ENCODE measurements at places on chromosomes 3 and 15. TPM values are rescaled to one million over a fixed set of nuclear protein-coding genes. Genes with fewer than 3 reads are reported as not detected.

- H3K4me1 ChIP-seq: peaks cover 84% of the 10 kb centered on the region
- DNase-seq: peak; percentile 18
- H3K27me3 ChIP-seq: peaks cover 1% of the 10 kb centered on the region
- peak overlapping the region; percentile 82 for H3K27ac ChIP-seq
Observed at GRCh38 chr3:66497288-66497984, 3.4 kb downstream of the LRIG1 start.

DNA sequence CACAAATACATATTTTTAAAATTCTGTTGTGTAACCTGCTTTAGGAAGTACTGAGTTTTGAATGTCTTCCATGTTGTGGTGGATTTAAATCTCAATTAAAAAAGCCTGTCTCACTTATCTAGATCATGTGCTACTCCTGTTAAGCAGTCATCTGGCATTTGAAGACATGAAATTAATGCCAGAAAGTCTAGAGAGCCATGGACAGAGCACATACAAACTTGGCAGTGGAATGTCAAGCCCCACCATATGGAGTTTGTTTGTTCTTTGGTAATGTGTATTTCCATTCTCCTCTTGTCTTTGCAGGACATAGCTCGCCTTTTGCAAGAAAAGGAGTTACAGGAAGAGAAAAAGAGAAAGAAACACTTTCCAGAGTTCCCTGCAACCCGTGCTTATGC, 39.3 kb upstream of the UTS2B start:
- H3K27me3 ChIP-seq: no peaks in the 10 kb centered on the region
- no peak overlapping the region for H3K27ac ChIP-seq
- H3K4me1 ChIP-seq: peaks cover 4% of the 10 kb centered on the region
- no peak for DNase-seq
- H3K4me3 ChIP-seq: no peak overlapping the region

- H3K4me3 ChIP-seq: no peak overlapping the region
- no peaks in the 10 kb centered on the region for H3K36me3 ChIP-seq
- no peaks in the 10 kb centered on the region for H3K27me3 ChIP-seq
- no peak overlapping the region for H3K27ac ChIP-seq
Observed at GRCh38 chr3:27960133-27960532, 238.0 kb upstream of the EOMES start.

GRCh38 chr3:67614195-67614594, 40.2 kb downstream of the SUCLG2 start:
- no peaks in the 10 kb centered on the region for H3K27me3 ChIP-seq
- peaks cover 67% of the 10 kb centered on the region for H3K36me3 ChIP-seq
- no peak overlapping the region for H3K27ac ChIP-seq
- H3K4me3 ChIP-seq: no peak overlapping the region

DNA sequence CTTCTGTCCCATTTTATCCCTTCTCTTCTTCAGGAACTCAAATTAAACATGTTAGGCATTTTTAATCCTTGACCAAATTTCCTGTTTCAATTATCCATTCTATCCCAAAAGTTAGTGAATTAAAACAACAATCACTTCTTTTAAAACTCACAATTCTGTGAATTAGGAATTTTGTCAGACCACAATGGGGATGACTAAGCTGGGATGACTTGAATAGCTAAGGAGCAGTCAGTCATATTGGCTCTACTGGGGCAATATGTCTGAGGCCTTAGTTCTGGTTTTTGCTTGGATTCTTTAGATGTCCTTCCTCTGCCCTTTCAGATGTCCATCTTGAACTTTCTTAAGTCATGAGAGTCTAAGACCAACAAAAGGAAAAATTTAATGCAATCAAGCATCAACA, 178.2 kb upstream of the TGFBR2 start:
- H3K36me3 ChIP-seq: no peaks in the 10 kb centered on the region
- H3K4me1 ChIP-seq: no peaks in the 10 kb centered on the region
- no peaks in the 10 kb centered on the region for H3K27me3 ChIP-seq
- DNase-seq: no peak
- no peak overlapping the region for H3K4me3 ChIP-seq

The CPN2 gene
- total RNA-seq: not detected

The GP5 gene
- 1.3 TPM for total RNA-seq

GRCh38 chr3:22297436-22297835, 546.4 kb upstream of the ZNF385D start:
- no peaks in the 10 kb centered on the region for H3K4me1 ChIP-seq
- no peaks in the 10 kb centered on the region for H3K27me3 ChIP-seq
- no peak overlapping the region for H3K27ac ChIP-seq
- H3K4me3 ChIP-seq: no peak overlapping the region

The SEMA3F gene
- total RNA-seq: not detected

The SKIL gene
- 19.0 TPM for total RNA-seq

DNA sequence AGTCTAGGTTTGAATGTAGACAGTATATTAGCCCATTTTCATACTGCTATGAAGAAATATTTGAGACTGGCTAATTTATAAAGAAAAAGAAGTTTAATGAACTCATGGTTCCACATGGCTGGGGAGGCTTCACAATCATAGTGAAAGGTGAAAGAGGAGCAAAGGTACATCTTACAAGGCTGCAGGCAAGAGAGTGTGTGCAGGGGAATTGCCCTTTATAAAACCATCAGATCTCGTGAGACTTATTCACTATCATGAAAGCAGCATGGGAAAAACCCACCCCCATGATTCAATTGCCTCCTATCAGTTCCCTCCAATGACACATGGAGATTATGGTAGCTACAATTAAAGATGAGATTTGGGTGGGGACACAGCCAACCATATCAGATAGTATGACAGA, 440.1 kb upstream of the ARHGEF26 start:
- no peaks in the 10 kb centered on the region for H3K27me3 ChIP-seq
- no peak for DNase-seq
- no peak overlapping the region for H3K4me3 ChIP-seq
- H3K4me1 ChIP-seq: peaks cover 5% of the 10 kb centered on the region
- no peaks in the 10 kb centered on the region for H3K36me3 ChIP-seq

DNA sequence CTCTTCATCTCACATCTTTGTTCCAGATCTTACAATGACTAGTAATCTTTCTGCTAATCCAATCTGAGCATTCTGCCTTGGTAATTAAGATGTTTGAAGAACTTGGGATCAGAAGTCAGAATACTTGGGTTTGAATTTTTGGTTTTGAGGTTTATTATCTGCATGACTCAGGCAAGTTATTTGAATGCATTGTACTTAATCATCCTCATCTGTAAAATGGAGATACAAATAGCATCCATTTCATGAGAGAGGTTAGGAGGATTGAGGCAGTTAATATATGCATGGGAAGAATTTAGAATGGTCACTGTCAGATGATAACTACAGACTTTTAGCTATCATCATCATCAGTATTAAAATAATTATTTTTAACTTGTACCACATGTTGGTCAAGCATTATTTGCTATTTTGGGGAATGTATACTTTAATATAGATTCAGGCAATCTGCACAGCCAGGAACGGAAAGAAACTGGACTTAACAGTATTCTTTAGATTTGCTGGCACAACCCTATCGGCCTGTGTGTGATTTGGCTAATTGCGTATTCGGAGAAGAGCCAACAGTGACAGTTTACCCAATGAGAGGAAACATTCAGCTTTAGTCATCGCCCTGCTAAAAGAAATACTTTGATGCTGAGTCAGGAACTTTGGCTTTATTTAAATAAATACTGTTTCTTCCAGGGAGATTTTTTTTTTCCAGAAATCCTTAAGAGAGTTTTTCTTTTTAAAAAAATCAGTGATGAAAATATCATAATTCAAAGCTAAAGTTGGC, 600.0 kb downstream of the ROBO1 start:
- no peaks in the 10 kb centered on the region for H3K4me1 ChIP-seq
- no peaks in the 10 kb centered on the region for H3K36me3 ChIP-seq
- no peak overlapping the region for H3K27ac ChIP-seq
- DNase-seq: no peak

The ZNF860 gene
- total RNA-seq: 0.08 TPM

DNA sequence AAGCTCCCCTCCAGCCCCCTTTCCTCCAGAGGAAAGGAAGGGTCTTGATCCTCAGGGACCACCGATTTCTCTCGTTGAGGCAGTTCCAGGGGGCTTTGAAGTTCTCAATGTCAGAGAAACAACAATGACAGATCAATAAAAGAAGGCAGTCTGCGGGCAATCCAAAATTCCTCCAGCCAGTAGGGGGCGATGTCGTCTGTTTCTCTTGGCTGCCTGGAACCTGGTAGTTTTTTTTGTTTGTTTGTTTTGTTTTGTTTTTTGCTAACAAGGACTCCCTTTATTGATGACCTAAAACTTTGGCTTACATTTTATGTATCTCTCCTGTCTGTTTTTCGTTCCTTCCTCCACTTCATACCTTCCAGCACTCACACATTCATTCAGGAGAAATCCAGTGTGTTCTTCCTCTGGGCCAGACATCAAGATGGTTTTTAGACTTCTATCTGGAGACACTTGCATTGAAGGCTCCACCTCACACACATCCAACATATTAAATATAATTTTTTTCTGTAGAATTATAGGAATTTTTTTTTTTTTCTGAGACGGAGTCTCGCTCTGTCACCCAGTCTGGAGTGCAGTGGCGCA, 276.6 kb downstream of the RPLP1 start:
- H3K27me3 ChIP-seq: peaks cover 42% of the 10 kb centered on the region
- DNase-seq: peak; percentile 78
- no peak overlapping the region for H3K27ac ChIP-seq
- H3K4me1 ChIP-seq: peaks cover 4% of the 10 kb centered on the region
- no peak overlapping the region for H3K4me3 ChIP-seq

GRCh38 chr3:25907081-25907480, 117.2 kb downstream of the OXSM start:
- H3K27me3 ChIP-seq: no peaks in the 10 kb centered on the region
- H3K4me1 ChIP-seq: peaks cover 10% of the 10 kb centered on the region
- H3K4me3 ChIP-seq: no peak overlapping the region
- no peaks in the 10 kb centered on the region for H3K36me3 ChIP-seq

DNA sequence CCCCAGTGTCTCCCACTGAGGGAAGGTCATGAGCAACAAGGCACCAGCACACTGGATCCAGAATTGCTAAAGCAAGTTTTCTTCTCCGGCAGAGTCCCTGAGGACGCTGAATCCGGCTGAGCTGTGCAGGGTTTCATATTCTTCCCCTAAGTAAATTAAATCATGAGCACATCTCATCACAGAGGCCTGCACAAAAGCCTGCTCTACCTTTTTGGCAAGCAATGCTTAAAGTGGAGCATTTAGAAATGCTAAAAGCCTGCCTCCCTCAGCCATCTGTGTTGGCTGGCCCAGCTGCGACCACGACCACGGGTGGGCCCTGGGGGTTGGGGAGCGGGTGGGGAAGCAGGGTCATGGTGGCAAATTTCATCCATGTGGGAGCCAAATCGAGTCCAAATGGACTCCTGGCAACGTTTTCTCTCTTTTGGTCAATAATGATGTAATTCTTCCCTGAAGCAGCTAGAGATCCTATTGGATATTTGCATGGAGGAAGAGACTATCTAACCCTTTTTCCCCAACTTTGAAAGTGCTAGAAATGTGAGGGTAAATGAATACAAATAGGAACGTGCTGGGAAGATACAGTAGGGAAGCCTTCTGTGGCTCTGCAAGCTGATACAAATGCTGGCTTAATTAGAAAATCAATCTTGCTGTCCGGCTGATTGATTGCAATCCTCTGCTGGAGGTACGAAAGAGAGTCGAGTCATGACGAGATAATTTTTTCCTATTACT, 532.8 kb upstream of the TBL1XR1 start:
- no peak overlapping the region for H3K4me3 ChIP-seq
- no peak for DNase-seq
- H3K4me1 ChIP-seq: no peaks in the 10 kb centered on the region
- H3K27me3 ChIP-seq: no peaks in the 10 kb centered on the region
- H3K27ac ChIP-seq: no peak overlapping the region

The MINAR1 gene
- total RNA-seq: 0.30 TPM

DNA sequence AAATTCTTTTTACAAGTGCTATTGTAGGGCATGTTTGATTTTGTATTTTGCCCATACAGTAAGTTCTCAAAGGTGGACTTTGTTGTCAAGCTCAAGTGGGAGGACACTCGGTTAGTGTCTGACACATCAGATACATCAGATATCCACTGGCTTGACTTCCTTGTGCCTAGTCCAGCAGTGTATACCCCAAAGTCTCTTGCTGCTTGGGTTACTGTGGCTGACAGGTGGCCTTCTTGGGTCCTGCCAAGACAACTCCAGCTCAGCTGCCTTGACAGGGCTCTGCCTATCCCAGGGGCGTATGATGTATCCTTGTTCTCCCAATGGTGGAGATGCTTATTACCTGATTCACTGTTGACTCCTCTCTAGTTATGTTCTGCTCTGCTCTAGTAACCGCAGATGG, 214.9 kb downstream of the CBLB start:
- no peak for DNase-seq
- H3K27ac ChIP-seq: no peak overlapping the region
- H3K4me3 ChIP-seq: no peak overlapping the region
- peaks cover 17% of the 10 kb centered on the region for H3K36me3 ChIP-seq
- H3K27me3 ChIP-seq: no peaks in the 10 kb centered on the region

DNA sequence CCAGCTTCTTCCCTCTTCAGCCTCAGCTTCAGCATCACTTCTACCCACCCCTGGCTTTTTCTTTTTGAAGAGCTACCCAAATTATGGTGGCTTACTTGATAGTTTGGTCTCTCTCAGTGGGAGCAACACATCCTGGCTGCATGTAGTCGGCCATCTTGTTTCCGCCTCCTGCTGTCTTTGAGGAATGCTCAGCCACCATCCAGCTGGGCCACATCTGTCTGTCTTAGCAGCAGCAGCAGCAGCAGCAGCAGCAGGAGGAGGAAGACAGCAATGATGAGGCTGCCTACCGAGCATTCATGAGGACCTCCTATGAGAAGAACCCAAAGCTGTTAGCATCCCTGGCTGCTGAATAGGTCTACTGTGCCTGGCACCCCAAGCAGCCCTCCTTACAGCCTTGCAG, 19.7 kb downstream of the IL16 start:
- no peaks in the 10 kb centered on the region for H3K4me1 ChIP-seq
- H3K27me3 ChIP-seq: peaks cover 33% of the 10 kb centered on the region
- no peaks in the 10 kb centered on the region for H3K36me3 ChIP-seq
- no peak for DNase-seq
- no peak overlapping the region for H3K27ac ChIP-seq

DNA sequence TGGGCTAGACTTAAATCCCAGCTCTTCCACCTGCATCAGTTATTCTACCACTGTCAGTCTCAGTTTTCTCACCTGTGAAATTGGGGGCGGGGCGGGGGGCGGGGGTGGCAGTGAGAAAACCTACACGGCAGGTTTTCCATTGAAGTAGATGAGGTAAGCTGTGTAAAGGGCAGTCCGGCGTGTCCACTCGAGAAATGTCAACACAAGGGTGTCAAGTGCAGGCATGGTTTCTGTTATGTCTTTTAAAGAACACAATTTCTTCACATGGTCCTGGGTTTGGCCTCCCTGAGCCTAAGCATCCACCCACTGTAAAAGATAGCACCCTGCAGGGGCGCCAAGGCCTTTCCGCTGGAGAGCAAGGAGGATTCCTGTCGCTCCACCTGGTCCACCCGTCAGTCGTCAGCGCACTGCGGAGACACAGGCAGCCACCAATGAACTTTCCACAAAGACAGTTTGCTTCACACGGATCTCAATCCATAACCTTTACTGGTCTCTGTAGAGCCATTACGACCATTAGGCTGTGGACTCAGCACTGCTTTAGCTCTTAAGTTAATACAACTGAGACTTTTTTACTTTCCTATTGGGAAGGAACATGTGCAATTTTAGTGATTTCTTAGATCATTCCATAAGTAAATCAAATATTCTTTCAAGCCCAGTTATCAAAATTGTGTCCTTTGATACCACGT, 99.5 kb upstream of the FOXB1 start:
- H3K36me3 ChIP-seq: no peaks in the 10 kb centered on the region
- H3K4me1 ChIP-seq: peaks cover 2% of the 10 kb centered on the region
- DNase-seq: no peak
- no peak overlapping the region for H3K27ac ChIP-seq
- peaks cover 42% of the 10 kb centered on the region for H3K27me3 ChIP-seq

The OIP5 gene
- total RNA-seq: 15.2 TPM

All from activated CD4-positive, alpha-beta memory T cell treated with anti-CD3 and anti-CD28 coated beads, Interleukin-2, amount 10 ng/mL, durations not matched to agents 7 days and 5 days (primary cell).